Mesendoderm (in vitro differentiated cells): ENCODE measurements at places on chromosomes 2 and 18.

DNA sequence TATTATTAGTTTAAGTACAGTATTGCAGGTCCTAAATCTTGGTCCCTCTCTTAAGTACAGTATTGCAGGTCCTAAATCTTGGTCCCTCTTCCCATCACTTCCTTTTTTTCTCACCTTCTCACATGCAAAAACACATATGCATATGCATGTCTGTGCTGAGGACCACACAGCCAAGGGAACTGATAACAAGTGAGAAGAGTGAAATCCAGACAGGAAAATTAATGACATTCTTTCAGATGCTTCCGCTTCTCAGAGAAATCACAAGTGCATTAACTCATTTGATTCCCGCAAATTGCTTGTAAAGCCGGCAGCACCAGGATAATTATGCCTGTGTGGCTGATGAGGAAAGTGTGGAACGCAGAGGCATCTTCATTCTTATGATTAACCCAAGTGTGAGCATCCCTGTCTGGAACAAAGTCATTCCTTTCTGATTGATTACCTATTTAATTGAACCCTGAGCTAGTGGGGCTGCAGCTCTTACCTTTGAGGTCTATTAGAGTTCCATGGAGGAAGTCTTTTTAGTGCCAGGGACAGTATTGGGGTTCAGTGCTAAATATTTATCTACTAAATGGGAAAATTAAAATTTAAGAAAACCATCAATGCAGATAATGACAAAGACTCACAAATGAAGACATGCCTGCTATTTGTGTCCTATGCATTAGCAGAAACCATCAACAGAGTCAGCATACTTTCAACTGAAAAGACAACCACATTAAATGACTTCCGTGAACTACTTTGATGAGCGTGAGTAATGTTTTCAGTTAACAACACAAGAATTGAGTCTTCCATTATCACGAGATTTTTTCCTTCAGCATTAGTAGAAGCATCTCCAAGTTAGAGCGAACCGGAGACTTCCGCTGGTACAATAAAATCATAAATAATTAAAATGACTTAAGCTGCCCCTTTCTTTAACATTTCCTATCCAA, 220.4 kb upstream of the SLC35G4 start:
- no peak overlapping the region for H3K4me3 ChIP-seq
- H3K27ac ChIP-seq: no peak overlapping the region
- H3K27me3 ChIP-seq: no peaks in the 10 kb centered on the region
- H3K36me3 ChIP-seq: no peaks in the 10 kb centered on the region
- H3K4me1 ChIP-seq: no peaks in the 10 kb centered on the region

DNA sequence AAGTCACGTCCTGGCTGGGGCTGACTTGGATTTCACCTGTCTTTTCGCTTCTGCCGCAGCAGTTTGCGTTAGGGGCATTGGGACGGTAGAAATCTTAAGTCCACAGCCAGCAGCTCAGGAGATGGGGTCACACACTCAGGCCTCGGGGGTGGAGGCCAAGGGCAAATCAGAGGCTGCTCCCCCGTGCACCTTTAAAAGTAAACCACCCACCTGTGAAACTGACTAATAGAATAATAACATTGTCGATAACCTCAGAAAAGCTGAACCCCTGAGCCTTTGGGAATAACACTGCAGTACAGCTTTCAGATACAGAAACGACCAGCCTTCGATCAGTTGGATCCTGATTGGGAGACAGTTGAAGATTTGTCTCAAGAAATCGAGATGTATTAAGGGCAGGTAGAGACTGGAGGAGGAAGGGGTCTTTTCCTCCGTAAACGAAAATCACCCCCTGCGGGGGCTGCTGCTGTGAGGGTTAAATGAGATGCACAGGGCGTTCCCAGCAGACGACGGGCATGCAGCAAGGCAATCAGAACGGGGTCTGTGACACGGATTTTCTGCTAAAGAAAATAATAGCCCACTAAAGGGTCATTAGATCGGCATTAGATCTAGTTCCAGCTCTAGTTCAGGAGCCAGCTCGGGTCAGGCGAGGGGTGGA, 16.4 kb upstream of the NFATC1 start:
- H3K36me3 ChIP-seq: no peaks in the 10 kb centered on the region
- no peak overlapping the region for H3K4me3 ChIP-seq
- H3K27me3 ChIP-seq: no peaks in the 10 kb centered on the region
- no peaks in the 10 kb centered on the region for H3K4me1 ChIP-seq
- DNase-seq: no peak

DNA sequence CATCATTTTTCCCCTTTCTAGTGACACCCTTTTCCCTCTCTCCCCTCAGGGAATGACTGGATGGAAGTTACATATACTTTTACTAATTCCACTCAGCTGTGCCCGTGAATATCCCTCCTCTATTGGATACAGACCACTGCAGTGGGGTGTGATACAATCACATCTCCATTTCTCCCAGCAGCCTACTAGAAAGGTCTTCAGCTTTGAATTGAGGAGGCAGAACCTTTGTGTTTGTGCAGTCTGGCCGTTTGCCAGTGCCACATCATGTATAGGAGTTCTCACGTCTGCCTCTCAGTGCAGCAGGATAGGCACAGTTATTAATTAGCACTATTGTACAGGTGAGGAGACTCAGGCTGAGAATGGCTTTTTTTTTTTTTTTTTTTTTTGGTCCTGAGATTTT, 16.4 kb downstream of the TNFRSF11A start:
- peaks cover 10% of the 10 kb centered on the region for H3K4me1 ChIP-seq
- DNase-seq: no peak
- no peaks in the 10 kb centered on the region for H3K27me3 ChIP-seq
- no peak overlapping the region for H3K27ac ChIP-seq
- no peak overlapping the region for H3K4me3 ChIP-seq

GRCh38 chr2:55932843-55933242, 9.3 kb upstream of the EFEMP1 start:
- no peaks in the 10 kb centered on the region for H3K27me3 ChIP-seq
- no peak for DNase-seq
- no peak overlapping the region for H3K27ac ChIP-seq
- H3K36me3 ChIP-seq: no peaks in the 10 kb centered on the region
- H3K4me1 ChIP-seq: no peaks in the 10 kb centered on the region

DNA sequence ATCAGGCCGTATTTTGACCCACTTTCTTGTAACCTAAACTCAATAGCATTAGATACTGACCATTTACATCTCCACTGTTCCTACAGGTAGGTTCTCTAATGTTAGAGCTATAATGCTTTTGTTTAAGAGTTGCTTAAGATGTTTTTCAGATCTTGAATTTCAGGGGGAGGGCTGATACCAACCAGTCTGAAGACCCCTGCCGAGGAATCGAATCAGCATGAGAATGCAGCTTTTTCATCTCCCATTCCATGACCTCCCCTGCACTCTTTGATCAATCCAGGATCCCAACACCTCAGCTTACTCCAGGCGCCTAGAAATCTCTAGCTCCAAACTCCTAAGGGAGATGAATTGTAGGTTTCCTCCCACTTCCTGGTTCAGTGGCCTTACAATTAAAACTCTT, 120.5 kb upstream of the MC4R start:
- no peak overlapping the region for H3K27ac ChIP-seq
- H3K4me3 ChIP-seq: no peak overlapping the region
- H3K27me3 ChIP-seq: no peaks in the 10 kb centered on the region
- DNase-seq: peak; percentile 22

GRCh38 chr2:187091664-187092063, 242.7 kb upstream of the ZSWIM2 start:
- no peaks in the 10 kb centered on the region for H3K4me1 ChIP-seq
- no peaks in the 10 kb centered on the region for H3K27me3 ChIP-seq
- H3K4me3 ChIP-seq: no peak overlapping the region

GRCh38 chr18:8130096-8130495, 479.1 kb upstream of the RAB12 start:
- no peak for DNase-seq
- H3K36me3 ChIP-seq: no peaks in the 10 kb centered on the region
- H3K27ac ChIP-seq: no peak overlapping the region
- H3K4me1 ChIP-seq: no peaks in the 10 kb centered on the region
- H3K4me3 ChIP-seq: no peak overlapping the region

- no peaks in the 10 kb centered on the region for H3K36me3 ChIP-seq
- H3K4me1 ChIP-seq: no peaks in the 10 kb centered on the region
- H3K4me3 ChIP-seq: no peak overlapping the region
- H3K27ac ChIP-seq: no peak overlapping the region
- no peaks in the 10 kb centered on the region for H3K27me3 ChIP-seq
Observed at GRCh38 chr18:42545825-42546224, 569.7 kb downstream of the RIT2 start.

DNA sequence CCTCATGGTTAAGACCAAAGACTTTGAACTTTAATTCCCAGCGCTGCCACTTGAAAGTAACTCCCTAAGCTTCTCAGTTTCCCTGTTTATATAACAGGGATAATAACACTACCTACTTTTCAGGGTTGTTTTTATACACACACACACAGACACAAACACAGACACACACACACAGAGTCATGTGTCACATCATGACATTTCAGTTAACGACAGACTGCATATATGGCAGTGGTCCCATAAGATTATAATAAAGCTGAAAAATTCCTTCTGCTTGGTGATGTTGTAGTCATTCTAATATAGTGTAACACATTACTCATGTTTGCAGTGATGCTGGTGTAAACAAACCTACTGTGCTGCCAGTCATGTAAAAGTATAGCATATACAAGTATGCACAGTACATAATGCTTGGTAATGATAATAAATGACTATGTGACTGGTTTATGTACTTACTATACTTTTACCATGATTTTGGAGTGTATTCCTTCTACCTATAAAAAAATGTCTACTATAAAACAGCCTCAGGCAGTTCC, 89.2 kb upstream of the ITGA4 start:
- H3K4me3 ChIP-seq: no peak overlapping the region
- no peaks in the 10 kb centered on the region for H3K4me1 ChIP-seq
- H3K27me3 ChIP-seq: no peaks in the 10 kb centered on the region
- H3K36me3 ChIP-seq: no peaks in the 10 kb centered on the region
- DNase-seq: no peak

GRCh38 chr18:79756826-79757225, 40.9 kb upstream of the KCNG2 start:
- peaks cover 4% of the 10 kb centered on the region for H3K36me3 ChIP-seq
- DNase-seq: no peak

- H3K27me3 ChIP-seq: peaks cover 72% of the 10 kb centered on the region
- no peak overlapping the region for H3K27ac ChIP-seq
- no peak overlapping the region for H3K4me3 ChIP-seq
- DNase-seq: peak; percentile 55
Observed at GRCh38 chr2:172087780-172088244, 2.5 kb downstream of the DLX1 start.

- H3K36me3 ChIP-seq: no peaks in the 10 kb centered on the region
- H3K27me3 ChIP-seq: no peaks in the 10 kb centered on the region
- H3K4me3 ChIP-seq: no peak overlapping the region
Observed at GRCh38 chr2:217791551-217791950, 211.2 kb downstream of the TNS1 start.

DNA sequence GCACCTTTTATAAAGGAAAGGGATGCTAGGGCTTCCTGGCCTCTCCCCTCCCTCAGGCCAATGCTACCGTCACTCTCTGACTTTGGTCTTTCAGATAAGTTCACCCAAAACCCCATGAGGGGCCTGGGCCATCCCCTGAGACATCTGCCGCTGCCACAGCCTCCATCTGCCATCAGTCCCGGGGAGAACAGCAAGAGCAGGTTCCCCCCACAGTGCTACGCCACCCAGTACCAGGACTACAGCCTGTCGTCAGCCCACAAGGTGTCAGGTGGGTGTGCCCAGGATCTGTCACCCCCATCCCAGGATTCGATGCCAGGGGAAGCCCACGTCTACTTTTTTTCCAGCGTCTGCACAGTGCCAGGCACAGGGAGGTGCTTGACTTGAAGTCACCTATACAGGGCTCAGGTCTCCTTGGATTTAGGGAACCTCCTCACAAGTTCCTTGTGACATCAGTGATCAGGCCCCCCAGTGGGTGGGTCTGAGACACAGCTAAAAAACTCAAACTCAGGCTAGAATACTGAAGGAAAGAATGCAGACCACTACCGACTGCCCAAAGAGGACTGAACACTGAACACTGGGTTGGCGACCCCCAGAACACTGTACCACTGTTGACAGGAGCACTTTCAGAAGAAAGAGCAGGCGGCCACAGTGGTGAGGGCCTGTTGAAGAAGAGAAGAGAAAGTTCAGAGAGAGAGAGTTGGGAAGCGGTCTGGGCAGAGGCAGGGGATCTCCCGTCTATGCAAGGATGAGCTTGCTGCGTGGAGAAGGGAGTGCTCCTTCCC, 85.3 kb downstream of the EPAS1 start:
- no peaks in the 10 kb centered on the region for H3K27me3 ChIP-seq
- no peak overlapping the region for H3K27ac ChIP-seq
- DNase-seq: no peak
- no peak overlapping the region for H3K4me3 ChIP-seq

DNA sequence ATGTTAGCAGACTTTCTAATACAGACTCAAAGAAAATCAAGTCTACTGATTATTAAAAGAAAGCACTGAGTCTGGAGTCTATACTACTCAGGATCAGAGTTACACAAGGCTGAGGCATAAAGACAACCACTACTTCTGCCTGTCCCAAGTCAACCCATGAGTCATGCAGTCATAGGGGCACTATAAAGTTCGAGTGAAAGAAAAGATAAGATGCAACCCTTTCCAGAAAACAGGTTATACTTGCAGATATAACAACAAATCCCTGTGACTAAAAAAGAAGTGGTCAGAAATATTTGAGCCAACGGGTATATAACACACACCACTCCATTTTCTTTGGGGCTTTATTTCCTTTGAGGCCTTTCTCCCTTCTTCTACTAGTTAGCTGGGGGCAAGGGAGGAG, 18.6 kb upstream of the SCRN3 start:
- no peak overlapping the region for H3K4me3 ChIP-seq
- H3K36me3 ChIP-seq: no peaks in the 10 kb centered on the region
- H3K27me3 ChIP-seq: no peaks in the 10 kb centered on the region
- no peak for DNase-seq

DNA sequence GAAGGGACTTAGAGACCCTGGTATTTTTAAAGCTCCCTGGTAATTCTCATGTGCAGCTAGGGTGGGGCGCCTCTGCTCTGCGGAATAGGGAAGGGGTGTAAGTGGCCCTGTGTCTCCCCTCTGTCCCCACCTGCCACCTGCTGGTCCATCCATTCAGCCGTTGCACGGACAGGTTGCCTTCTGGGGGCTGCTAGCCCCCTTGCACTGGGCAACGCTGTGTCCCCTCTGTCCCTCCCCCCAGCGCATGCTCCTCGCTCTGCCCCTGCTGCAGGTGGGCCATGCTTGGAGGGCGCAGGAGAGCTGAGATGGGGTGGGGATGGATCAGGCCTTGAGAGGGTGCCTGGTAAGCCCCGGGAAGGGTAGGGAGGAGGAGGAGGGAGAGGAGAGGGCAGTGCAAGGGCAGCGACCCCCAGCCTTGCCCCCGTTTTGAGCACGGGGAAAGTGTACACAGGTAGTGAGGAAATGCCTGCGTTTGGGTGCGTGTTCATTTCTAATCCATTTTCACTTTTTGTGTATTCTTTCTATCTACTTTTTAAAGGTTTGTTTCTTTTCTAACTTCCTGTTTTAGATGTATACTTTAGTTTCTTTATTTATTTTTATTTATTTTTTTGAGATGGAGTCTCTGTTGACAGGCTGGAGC, 23.9 kb downstream of the RRM2 start:
- H3K4me3 ChIP-seq: no peak overlapping the region
- H3K4me1 ChIP-seq: no peaks in the 10 kb centered on the region
- no peak for DNase-seq
- H3K27me3 ChIP-seq: no peaks in the 10 kb centered on the region
- H3K27ac ChIP-seq: no peak overlapping the region

- no peaks in the 10 kb centered on the region for H3K27me3 ChIP-seq
- DNase-seq: no peak
- H3K27ac ChIP-seq: no peak overlapping the region
- no peaks in the 10 kb centered on the region for H3K4me1 ChIP-seq
Observed at GRCh38 chr2:7588295-7588694, 671.1 kb downstream of the RNF144A start.
